ENCODE measurements at places on chromosomes 13 and 19.

DNA sequence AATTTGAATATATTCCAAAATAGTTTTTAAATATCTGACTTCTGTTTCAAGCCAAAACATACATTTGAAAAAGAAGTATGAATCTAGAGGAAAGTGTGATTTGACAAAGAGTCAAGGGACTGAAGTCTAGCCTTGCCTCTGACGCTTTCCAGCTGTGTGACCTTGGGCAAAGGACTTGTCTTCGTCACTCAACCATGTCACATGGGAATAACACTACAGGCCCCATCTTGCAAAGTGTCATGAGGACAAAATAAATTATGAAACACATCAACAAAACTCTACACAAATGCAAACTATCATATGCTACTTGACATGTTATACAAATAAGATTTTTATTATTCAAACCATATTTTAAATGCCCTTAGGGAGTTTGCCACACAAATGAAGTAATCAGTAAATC lies 73.0 kb downstream of the CYSLTR2 start:
- no peak for DNase-seq

- peak; percentile 76 for DNase-seq
Measured at GRCh38 chr19:48997972-48998371, 4.3 kb downstream of the RUVBL2 start.

DNA sequence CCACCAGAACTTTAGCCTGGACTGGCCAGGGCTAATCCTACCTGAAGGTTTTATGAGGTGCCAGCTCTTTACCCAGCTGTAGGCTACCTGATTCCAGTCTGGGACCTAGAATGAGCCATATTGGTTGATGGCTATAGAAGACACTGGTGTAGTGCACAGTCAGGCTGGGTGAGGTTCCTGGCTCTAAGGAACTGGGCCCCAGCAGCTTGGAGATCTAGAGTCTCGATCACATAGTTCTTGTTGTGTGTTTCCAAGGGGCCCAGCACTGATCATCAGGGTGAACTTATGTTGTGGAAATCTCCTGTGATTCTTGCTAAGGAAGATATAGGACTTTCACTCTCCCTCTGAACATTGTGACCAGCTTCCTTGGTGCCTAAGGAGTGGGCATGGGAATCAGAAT lies 236.3 kb downstream of the ZNF536 start:
- DNase-seq: no peak

GRCh38 chr13:112062571-112063570 lies 4.1 kb upstream of the SOX1 start:
- DNase-seq: peak; percentile 28

DNA sequence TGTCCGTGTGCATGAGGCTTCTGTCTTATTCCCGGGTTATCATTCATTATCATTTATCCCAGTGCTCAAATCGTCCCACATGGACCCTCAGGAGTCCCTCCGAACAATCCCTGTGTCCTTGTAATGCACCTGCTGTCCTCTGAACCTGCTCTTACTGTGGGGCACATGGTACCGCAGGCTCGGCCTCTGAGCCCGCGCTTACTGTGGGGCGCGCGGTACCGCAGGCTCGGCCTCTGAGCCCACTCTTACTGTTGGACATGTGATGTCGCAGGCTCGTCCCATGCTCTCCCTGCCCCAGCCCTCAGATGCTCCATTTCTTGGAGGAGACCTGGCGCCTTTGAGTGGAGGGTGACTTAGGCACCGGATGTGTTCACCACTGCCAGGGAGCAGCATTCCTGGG lies 16.8 kb upstream of the ZNF554 start:
- DNase-seq: no peak

DNA sequence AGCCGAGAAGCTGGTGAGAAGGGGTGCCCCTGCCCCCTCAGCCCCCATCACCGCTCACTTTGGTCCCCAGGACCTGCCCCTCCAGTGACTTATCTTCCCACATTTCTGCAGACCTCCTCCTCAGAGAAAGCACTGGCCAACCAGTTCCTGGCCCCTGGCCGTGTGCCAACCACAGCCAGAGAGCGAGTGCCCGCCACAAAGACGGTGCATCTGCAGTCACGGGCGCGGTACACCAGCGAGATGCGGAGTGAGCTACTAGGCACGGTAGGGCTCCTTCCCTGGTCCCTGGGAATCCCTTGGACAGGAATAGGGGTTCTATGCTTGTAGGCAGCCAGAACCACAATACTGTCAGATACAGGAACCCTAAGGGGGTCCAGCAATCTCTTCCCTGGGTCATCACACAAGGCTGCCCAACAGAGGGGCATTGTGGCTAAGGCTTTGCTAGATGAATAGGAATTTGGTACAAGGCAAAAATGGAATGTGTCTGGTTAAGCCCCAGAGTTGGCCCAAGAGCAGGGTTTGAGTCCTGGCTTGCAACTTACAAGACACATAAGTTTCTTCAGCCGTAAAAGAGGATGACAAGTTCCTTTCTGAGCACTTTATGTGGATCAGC lies 1.0 kb downstream of the USE1 start:
- no peak for DNase-seq

- DNase-seq: no peak
Measured at GRCh38 chr19:3503036-3503572, 2.6 kb upstream of the DOHH start.

GRCh38 chr13:62302341-62302740 lies 886.7 kb upstream of the PCDH20 start:
- no peak for DNase-seq

DNA sequence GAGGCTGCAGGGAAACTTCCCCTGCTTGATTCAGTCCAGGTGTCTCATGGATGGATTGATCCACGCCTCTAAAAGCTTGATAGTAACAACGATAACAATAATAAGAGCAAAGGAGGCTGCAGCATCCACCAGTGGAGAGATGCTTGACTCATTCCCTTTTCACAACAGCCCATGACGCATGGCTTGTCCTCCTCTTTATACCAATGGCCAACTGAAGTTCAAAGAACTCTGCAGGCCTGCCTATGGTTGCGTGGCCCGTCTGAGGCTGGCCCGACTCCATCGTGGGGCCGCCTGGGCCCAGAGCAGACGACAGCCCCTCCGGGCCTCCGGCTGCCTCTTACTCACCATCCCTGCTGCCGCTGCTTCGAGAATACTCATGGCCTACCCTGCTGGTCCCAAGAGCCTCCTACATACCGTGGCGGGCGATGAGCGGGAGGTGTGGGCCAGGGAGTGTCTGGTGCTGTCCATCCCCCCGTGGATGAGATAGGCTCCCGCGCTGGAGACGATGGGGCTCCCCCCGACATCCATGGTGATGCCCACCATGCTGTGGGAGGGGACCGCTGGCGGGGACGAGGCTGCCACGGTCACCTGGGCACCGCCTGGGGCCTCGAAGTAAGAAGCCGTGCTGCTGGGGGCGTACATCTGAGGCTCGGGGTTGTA lies 61.8 kb upstream of the RANBP3 start:
- DNase-seq: no peak

DNA sequence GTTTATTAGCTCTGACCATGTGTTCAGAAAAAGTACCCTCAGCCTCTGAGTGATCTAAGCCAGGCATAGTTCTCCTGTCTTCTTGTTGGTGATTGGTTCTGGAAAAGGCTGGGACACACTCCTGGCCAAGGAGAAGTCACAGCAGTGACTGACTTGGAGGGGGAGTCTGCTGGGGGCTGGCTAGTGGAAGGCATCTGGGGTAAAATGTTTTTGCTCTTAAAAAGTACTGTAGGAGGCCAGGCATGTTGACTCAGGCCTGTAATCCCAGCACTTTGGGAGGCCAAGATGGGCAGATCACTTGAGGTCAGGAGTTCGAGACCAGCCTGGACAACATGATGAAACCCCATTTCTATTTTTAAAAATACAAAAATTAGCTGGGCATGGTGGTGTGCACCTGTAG lies 21.7 kb downstream of the FAM187B start:
- no peak for DNase-seq

Data from activated T-cell treated with anti-CD3 and anti-CD28 coated beads, Interleukin-2, amount 50 U/mL, for 48 hours (primary cell).